Non-pigmented ciliary epithelial cell (primary cell): ENCODE measurements at places on chromosomes 12 and 14.

DNA sequence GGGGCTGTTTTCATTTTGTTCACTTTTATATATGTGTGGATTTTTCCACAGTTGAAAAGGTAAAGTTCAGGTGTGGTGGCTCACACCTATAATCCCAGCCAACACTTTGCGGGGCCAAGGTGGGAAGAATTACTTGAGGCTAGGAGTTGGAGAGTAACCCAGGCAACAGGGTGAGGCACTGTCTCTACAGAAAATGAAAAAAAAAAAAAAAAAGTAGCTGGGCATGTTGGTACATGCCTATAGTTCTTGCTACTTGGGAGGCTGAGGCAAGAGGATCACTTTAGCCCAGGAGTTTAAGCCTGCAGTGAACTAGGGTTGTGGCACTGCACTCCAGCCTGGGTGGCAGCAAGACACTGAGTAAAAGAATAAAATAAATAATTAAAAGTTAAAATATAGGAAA lies 326.5 kb downstream of the NAV3 start:
- DNase-seq, result no peak

GRCh38 chr14:94164685-94165431 lies 9.3 kb upstream of the PPP4R4 start:
- DNase-seq, result no peak

GRCh38 chr14:77268989-77269600 lies 1.9 kb downstream of the NGB start:
- DNase-seq, result no peak

DNA sequence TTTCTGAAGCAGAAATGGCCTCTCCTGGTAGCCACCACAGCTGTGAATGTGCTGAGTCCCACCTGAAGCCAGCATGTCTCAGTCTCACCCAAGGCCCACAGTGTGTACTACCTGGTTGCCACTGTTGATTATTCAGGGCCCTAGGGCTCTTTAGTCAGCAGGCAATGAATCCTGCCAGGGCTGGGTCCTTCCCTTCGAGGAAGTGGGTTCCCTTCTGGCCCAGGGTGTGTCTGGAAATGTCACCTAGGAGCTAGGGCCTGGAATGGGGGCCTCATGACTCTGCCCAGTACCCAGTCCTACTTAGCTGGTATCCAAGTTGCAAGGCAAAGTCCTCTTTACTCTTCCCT lies 207.4 kb downstream of the SYNE2 start:
- DNase-seq, result no peak

DNA sequence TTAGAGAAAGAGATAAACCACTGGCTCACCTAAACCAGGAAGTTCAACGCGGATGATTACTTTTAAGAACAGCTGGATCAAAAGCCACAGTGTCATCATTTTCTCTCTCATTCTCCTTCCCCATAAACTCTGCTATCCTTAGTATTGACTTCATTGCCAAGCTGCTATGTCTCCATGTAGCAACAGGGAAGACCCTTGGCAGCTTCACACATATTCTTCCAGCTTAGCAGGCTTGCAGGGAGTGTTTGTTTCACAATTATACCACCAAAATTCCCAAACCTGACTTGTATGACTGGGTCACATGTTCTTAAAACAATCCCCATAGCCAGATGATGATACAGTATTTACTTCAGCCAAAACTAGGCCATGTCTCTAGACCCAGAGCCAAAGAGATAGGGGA lies 235.5 kb downstream of the PAWR start:
- DNase-seq, result no peak

DNA sequence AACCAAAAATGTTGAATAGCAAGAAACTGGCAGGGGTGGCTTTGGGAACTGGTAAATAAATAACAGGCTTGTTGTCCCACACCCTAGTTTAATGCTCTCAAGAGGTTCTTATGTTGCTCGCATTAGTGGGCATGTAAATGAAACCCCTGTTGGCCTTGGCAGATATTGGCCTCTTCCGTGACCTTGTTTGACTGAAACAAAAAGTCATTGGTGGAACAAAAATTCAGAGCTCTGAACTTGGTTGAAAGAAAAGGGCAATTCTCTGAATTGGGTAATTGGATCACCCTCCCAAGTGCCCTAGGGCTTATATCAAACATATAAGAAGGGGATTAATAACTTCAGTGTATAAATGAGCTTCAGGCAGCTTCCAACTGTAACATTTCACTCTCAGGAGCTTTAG lies 426.2 kb downstream of the ZFP36L1 start:
- no peak for DNase-seq

DNA sequence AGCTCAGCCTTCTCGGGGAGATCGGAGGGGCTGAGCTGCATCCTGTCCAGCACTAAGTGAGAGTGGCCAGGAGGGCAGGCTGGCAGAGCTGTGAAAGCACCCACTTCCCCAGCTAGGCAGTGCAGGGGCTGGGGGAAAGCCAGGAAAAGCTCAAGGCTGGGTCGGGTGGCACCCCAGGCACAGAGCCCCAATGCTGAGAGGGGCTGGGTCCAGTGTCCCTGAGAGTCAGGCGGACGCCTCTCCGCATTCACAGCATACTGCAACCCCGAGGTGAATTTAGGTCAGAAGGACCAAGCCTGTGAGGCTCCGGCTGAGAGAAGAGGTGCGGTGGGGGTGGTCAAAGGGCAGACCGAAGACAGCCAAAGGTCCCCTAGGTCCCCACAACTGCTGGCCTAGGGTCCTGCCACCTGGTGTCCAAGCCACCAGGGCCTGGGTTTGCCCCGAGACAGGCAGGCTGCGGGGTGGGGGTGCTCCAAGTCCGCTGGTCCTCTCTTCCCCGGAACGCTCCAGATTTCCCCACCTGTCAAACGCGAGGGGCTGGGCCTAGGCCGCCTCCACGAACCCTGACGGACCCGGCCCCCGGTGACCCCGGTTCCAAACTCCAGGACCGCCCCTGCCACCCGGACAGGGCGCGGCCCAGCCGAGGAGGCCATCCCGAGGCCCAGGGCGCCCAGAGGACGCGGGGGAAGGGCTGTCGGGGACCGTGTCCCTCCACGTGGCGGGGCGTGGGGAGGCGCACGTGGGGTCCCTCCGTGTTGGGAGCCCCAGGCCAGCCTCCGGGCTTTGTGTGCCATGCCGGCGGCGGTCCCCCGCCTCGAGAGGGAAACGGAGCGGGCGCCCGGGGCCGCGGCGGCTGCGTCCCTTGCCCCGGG lies 527 bp downstream of the CAMKK2 start:
- DNase-seq, result no peak

GRCh38 chr12:104152685-104153241 lies 14.8 kb upstream of the NFYB start:
- no peak for DNase-seq

DNA sequence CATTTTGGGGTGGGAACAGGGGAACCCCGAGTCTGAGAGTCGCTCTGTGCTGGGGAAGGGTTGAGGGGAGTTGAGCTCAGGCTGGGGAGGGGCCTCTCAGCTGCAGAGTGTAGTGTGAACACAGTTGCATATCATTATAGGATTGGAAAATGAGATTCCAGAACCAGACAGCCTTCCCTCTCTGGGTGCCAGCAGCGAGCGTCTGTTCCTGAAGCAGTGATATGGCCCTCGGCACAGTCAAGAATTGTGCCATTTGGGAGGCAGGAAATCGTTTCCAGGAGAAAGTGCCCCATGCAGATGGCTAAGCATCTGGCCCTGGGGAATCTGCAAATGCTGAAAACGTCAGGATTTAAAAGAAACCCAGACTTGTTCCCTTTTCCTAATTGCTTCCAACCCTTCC lies 70.4 kb upstream of the SFSWAP start:
- no peak for DNase-seq

DNA sequence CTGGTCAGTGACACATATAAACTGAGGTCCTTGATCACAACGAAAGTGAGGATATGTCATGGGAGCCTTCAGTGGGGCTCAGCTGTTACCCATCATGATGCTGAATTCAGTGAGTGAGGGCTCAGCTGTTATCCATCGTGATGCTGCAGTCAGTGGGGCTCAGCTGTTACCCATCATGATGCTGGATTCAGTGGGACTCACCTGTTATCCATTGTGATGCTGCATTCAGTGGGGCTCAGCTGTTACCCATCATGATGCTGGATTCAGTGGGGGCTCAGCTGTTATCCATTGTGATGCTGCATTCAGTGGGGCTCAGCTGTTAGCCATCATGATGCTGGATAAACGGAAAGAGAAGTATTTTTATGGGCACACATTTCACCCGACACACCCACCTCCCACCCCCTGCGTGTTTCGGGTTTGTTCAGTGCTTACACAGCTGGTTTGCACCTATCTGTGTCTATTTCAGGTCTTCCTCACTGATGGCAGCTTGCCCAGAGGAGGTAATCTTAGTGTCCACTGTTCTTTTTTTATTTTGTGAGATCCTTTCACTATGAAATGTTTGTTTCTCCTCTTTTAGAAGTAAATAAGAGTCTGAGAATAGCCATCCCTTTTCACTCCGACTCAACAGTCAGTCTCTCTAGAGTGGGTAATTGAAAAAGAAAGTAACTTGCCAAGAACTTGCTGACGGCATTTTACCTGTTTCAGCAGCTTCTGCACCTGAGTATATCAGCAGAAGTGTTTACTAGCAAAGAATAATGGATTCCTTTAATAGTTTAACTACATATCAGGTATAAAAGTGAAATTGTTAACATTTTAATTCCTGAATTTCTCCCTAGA lies 183.0 kb downstream of the ERC1 start:
- no peak for DNase-seq

- DNase-seq, result no peak
Observed at GRCh38 chr12:46442738-46443137, 70.2 kb upstream of the SLC38A2 start.

DNA sequence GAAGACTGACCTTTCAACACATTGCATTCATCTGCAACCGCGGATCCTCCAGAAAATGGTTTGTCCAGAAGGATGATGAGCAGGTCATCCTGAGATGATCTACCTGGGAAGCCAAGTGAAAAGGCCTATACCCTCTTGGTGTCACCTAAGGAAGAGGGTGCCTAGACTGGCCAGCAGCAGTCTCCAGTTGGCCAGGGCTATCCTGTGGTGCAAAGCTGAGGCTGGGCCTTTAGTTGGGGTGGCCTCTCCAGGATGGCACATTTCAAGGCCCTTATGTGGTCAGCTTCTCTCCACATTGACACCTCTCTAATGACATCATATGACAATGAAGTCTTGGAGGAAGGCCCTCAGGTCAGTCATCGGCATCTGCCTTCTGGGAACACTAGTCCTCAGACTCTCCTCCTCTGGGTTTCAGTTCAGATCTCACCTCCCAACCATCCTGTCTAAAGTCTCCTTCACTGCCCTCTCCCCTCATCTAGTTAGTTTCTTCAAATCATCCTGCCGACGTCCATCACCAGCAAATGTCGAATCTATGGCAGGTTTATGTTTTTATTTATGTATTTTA lies 3.3 kb upstream of the SLC22A17 start:
- DNase-seq, result no peak

- no peak for DNase-seq
Observed at GRCh38 chr14:33081259-33081658, 142.6 kb downstream of the NPAS3 start.

DNA sequence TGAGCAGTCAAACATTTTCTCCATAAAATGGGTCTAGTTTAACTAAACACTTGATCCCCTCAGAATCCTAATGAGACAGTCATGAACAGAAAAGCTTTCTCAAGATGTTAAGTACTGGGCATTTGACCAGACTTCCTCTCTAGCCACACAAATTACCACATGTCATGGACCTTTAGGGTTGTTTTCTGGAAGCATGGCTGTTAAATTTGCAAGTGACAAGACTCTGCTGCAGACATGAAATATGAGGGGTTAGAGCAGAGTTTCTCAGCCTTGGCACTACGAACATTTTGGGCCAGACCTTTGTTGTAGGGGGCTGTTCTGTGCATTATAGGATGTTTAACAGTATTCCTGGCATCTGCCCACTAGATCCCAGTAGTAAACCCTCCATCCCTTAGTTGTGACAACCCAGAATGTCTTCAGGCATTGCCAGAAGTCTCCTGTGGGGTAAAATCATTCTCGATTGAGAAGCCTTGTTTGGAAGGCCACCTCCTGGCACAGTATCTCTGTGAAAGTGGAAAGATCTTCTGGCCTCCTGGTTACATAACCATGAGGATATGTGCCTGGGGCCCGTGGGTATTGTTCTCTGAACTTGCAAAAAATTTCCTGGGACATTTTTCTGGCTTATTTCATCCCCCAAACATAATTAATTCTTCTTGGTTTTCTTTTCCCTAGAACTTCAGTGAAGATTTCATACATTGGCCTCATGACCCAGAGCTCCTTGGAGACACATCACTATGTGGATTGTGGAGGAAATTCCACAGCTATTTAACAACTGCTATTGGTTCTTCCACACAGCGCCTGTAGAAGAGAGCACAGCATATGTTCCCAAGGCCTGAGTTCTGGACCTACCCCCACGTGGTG lies 4.3 kb downstream of the TMEM106C start:
- DNase-seq, result no peak

DNA sequence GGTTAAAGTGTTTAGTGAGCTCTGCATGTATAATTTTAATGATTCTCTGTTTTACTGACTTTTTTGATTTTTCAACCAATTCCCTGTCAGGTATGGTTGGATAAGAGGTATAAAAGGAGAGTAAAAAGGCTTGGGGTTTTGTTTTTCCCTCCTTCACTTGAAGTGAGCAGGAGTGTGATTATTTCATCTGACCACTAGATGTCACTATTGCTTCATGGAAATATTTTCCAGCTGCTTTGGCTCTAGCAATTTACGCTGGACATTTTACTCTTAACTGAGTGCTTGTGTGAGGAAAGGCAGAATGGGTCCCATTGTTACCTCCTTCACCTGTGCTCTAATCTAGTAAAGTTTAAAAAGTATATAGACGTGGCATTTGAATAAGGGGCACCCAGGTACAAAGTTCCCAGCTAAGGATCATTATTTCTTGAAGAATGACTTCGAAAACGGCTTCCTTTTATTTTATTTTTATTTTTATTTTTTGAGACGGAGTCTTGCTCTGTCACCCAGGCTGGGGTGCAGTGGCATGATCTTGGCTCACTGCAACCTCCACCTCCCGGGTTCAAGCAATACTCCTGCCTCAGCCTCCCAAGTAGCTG lies 66.5 kb downstream of the TBC1D30 start:
- DNase-seq, result no peak

GRCh38 chr12:9753073-9753472 lies 7.6 kb downstream of the CD69 start:
- DNase-seq, result no peak
